ENCODE measurements at places on chromosomes 5 and 9.

DNA sequence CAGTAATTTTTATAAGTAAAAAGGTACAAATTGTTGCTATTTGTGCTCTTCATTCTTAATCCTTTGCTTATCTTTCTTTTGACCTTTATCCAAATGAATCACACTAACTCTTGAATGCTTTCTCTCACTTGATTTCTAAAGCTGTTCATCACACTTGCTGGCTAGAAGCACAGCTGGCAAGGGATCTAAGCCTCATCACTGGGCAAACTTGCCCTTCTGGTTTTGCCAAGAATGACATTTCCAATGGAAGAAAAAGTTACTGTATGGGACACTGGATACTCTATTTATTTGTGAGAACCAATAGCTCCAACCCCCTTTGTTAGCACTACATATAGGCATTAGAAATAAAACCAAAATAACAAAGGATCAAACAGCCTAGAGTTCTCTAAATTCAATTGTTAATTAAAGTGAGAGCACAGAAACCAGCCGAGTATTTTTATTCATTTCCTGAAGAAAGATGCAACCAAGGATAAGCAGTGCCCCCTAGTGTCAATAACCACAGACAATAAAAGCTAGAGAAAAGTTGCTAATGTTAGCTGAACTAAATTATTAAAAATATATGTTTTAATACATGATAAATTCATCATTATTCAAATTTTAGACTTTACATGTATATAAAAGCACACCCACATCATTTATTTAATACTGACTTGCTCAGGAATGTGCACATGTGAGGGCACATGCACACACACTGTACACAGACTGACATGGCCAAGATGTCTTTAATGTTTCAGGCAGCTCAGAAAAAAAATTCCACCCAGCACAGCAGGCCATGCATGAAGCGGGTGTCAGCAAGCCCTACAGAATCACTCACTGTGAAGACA, 59.8 kb upstream of the POU5F2 start:
- DNase-seq = peak; percentile 30

DNA sequence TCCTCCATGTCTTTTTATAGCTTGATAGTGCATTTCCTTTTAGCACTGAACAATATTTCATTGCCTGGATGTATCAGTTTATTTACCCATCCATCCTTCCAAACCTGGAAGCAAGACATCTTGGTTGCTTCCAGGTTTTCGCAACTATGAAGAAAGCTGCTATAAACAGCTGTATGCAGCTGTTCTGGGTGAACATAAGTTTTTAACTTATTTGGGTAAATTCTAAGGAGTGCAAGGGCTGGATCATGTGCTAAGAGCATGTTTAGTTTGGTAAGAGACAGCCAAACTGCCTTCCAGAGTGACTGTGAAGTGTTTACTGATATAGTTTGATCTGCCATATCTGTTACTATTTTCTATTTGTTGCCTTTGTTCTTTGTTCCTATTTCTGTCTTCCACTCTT, 58.5 kb downstream of the CSF2 start:
- no peak for DNase-seq

DNA sequence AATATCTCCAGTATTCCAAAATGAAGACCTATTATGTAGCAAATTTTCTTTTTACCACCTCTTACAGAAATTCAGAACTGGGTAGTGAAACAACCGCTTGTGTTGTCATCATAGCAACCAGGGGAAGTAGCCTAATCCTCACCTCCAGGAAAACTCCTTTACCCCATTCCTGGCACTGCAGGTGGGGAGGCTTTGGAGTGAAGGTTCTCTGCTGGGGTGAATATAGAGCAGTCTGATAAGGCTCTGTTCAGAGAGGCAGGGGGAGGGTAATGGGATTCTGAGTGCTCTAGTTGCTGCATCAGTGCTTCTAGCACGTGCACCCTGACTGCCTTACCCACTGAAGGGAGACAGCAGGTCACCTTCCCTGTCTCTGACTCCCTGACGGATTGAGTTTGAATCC, 116.2 kb downstream of the MAN2A1 start:
- DNase-seq = no peak

DNA sequence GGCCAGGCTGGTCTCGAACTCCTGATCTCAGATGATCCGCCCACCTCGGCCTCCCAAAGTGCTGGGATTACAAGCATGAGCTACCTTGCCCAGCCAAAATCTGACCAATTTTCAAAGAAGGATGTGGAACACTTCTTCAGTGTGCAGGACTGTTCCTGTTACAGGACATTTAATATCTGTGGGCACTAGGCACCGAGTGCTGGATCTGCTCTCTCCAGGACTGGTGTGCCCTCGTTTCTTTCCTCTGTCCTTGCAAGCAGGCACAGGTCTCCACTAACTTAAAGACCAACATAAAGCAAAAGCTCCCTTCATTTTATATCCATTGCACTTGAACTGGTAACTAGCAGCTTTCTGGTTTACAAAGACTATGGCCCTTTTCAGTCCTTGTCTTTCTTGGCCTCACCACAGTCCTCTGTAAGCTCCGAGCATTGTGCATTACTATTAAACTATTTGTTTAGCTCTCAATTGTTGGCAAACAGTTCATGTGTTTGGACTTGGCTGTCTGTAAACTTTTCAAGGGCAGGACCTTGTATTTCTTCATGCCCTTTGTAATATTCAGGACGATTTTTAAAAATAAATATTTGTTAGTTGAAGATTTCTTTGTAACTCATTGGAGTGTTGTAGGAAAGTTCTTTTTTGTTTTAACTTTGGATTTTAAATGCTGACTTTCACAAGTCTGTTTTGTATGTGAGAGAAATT, 37.3 kb downstream of the ARHGEF28 start:
- no peak for DNase-seq

- DNase-seq = peak; percentile 28
Observed at GRCh38 chr9:109251080-109251775, 69.6 kb downstream of the EPB41L4B start.

DNA sequence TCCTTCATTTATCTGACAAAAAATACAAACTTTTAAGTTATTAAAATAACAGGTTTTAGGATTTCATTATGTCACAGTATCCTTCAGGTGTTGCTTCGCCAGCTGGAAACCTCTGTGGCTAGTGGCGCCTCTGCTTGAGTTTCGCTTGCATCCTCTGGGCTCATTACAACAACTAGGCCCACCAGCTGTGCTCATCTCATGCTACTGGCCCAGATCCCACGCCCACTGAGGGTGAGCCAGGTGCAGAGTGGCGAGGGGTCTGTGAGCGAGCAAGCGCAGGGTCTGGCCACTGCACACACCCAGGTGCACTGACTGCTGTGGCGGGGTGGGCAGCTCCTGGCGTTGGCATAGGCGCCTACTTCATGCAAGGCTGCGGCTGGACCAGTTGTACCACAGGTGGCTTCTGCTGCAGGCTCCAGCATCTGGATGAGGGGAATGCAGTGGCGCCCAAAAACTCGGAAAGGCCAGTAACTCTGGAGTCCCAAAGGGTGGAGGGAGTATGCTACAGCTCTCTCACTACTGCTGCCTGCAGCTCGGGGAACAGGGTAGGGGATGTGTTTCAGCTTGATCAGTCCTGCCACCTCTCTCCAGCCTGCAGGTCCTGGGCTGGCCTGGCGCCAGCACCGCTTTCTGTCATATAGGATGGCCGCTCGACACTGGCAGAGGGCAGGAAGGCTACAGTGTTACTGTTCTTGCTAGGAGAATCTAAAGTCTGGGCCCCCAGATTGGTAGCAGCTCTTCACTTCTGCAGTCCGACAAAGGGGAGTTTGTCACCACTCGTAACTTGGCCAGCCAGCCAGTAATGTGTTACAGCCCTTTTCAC, 452.1 kb downstream of the TUSC1 start:
- no peak for DNase-seq

DNA sequence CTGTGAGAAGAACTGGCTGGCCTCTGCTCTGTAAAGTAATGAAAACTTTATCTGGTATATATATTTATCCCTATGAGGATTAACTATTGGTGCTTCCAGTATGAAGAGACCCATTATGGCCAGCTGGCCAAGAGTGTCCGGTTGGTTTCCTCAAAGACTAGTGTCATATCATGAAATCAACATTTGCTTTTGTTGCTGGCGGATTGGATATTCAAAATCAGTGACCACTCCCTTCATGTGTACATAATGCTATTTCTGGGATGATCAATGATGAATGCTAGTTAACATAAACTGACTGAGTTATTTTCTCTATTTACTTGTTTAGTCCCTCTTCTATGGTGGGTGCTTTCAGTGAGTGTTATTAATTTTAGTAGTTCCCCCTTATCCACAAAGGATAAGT, 60.8 kb upstream of the NUDT12 start:
- DNase-seq = no peak

DNA sequence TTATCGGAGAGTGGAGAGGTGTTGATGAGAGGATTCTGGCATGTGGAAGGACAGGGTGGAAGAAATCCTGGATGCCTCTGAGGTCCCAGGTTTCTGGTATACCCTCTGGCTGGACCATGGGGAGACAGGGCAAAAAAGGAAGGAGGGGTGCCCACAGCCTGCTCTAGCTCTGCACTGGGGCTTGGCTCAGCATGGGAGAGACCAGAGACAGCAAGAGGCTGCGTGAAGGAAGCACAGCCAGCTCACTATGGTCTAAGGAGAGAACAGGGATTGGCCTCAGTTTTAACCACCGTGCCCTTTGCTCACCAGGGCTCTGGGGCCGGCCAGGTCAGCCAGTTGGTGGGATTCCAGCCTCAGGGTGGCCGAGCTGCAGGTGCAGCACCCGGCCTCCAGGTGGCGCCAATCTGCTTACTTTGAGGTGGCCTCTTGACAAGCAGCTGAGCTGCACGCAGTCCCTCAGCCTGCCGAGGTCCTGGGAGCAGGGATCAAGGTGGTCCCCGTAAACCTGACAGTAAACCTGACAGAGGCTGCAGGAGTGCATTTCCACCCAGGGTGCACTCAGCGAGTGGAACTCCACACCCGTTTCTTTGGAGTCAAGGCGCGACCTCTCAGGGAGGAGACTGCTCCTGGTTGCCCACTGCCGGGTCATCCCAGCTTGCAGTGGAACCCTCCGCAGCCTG, 25.0 kb upstream of the SPTLC1 start:
- peak; percentile 83 for DNase-seq

GRCh38 chr9:87834357-87834756, 48.3 kb upstream of the SPATA31E1 start:
- no peak for DNase-seq

- DNase-seq = no peak
Observed at GRCh38 chr5:150159031-150159430, 3.4 kb upstream of the PDGFRB start.

DNA sequence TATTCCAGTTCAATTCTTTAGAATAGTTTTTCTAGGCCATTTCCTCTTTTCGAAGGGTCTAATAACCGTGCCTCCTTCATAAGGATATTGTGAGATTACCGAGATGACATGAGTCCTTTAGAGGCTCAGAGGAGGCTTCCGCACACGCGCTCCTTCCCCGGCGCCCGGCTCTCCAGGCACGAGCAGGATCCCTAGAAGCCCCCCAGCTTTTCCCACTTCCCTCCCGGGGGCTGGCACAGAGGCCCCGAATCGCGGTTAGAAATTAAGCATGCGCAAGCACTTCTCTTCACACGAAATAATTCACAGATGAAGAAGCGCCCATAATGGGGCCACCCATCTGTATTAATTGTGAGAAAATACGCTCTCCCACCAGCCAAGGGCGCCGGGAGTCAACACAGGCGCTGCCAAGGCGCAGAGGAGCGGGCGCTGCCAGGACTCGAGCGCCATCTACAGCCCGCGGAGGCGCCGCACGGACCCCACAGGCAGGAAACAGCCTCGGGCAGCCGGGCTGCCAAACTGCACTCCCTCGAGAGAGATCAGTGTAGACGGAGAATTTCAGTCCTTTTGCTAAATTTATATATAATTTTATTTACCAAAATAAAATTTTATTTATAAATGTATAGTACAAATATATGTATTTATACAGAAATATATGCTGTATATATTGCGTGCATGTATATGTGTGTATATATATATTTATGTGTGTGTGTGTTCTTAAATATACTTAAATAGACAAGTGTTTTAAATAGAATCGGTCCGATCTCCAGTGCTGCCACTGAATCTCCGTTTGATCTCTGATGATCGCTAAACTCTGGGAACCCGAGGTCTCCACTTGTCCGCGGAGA, 258.1 kb upstream of the NFIL3 start:
- peak; percentile 96 for DNase-seq

- no peak for DNase-seq
Observed at GRCh38 chr5:135444360-135444759, 2.8 kb downstream of the DCANP1 start.

DNA sequence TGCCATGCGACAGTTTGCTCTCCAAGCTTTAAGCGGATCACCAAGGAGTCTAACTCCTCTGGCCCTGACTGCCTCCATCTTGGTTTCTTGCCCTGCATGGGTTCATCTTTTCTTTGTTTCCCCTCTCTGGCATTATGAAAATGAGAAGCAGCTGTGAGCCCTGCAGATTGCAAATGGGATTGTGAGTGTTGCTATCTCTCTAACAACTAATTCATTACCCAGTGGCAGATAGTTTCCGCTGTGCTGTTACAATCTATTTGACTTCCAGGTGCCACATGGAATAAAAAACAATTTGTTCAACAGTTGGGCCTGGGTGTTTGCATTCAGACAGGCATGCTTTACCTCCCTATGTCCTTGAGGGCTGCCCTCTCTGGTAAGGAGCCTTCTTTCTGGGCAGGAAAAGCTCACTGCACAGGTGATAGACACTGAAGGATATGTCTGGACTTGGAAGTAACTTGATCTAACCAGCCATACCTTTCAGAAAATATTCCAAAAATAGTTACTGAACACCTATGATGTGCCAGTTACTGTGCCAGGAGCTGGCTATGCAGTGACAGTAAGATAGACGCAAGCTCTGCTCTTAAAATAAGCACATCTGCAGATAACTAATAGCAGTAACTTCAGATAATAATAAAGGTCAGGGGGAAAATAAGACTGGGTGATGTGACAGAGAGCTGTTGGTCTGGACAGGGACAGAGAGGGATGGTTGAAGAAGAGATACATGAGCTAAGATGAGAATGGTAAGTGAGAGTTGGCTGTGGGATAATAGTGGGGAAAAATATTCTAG, 40.1 kb downstream of the GRIA1 start:
- no peak for DNase-seq

Measured in GM03348 (cell line).